GM20000 (cell line): ENCODE measurements at places on chromosomes 3 and 15.
A peak's percentile ranks its signal among the peaks of the same experiment; 100 is the strongest.

DNA sequence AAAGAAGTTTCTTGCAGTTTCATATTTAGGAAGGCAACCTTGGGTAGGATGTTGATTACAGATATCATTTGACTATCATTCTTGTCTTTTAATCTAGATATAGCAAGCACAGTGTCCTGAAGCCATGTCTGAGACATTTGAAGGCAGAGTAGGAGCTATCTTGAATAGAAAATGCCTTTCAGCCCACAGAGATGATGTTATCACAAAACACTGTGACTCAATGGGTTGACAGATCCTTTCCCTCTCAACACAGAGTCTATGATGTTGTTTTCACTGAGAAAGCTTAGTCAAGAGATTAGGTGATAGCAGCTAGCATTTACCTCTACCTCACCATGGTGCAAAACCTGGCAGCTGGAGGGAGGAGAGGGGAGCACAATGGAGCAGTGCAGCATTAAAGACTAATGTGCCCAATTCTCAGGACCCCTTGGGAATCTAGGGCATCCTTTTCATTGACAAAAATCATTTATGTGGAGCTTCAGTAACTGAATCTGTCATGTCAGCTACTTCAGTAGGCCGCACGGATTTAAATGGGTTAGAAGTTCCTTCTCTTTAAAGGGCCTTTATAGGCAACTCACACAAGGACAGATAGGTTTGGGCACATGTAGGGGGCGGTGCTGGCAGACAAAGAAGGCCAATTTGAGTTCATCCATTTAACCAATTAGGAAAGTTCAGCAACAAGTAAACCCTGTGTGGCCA is 121.8 kb downstream of the AGBL1 start:
- DNase-seq: no peak

DNA sequence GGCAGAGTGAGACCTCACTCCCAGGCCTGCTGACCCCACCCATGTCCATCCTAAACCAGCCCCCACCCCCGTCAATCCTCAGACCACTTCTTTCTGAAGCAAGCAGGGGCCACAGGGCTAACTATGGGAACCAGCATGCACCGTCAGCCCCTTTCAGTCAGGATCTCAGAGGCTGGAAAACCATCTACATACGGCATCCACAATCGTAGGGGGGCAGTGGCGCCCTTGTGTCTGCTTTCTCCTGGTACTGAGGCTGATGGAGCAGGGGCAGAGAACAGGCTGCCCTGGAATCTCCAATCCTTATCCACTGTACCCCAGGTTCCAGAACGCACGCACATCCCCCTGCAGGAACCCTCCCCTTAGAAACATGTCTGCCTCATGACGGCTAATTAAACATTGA is 56.6 kb downstream of the XXYLT1 start:
- DNase-seq: no peak

DNA sequence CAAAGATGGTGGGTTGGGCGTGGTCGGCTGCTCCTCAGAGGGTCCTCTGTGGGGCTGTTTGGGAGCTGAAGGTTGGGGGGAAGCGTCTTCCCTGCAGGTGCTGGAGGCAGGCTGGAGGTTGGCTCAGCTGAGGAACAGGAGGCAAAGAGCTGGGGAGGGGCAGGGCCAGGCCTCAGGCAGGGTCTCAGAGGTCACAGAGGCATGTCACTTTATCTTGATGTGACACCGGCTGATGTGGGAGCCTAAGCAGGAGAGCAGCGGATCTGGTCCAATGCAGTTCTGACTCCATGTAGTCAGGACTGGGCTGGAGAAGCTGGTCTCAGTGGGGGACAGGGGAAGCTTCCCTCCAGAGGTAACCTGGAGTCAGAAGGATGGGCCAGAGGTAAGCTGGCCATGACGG is 7.7 kb upstream of the GNAT1 start:
- DNase-seq: no peak

DNA sequence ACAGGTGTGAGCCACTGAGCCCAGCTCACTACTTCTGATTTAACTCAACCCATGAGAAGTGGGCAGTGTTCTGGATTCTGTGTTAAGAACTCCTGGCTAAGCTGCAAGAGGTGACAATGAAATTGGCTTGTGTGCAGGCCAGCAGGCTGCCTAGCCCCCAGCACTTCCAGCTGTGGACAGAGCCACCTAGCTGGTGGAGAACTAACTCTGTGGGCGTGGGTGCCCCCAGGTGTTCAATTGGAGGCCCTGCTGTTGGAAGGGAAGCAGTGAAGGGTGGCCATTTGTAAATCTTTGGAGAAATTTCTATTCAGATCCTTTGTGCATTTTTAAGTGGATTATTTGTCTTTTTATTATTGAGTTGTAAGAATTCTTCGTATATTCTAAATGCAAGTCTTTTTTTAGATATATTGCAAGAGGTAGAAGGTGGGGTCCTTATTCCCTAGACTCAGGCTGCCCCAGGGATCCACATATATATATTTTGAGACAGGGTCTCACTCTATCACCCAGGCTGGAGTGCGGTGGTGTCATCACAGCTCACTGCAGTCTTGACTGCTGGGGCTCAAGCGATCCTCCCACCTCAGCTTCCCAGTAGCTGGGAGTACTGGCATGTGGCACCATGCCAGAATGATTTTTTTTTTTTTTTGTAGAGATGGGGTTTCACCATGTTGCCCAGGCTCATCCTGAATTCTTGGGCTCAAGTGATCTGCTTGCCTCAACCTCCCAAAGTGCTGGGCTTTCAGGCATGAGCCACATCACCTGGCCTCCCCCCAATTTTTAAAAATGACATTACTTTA is 7.2 kb upstream of the SCAMP5 start:
- peak; percentile 34 for DNase-seq

GRCh38 chr3:177810162-177810623 is 612.9 kb upstream of the TBL1XR1 start:
- no peak for DNase-seq

GRCh38 chr15:25238716-25239470 is 199.9 kb downstream of the UBE3A start:
- DNase-seq: no peak

- DNase-seq: no peak
These were observed 1.8 kb downstream of the MUC4 start for GRCh38 chr3:195809796-195810454.

DNA sequence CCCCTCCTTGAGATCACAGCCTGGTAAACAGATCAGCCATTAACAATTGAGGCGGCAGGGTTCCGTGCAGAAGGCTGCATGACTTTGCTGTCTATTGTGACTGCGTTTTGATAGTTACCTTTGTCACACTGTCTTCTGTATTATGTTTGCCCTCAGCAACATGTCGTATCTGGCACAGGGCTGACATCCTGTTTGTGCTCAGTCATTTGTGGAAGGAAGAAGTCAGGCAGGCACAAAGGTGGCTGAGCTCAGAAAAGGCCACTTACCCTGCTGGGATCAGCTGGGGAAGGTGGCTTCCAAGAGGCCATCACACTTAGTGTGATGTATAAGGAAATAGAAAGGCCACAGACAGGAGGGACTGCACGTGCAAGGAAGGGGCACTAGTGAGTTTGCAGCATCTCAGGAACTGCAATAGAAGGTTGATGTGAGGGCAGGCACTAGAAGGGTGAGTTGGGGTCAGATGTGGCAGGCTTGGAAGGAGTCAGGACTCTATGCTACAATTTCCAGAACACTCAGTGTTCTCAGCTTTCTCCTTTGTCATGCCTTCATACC is 13.4 kb downstream of the PML start:
- DNase-seq: no peak

GRCh38 chr3:64815195-64815631 is 127.4 kb upstream of the ADAMTS9 start:
- DNase-seq: no peak

DNA sequence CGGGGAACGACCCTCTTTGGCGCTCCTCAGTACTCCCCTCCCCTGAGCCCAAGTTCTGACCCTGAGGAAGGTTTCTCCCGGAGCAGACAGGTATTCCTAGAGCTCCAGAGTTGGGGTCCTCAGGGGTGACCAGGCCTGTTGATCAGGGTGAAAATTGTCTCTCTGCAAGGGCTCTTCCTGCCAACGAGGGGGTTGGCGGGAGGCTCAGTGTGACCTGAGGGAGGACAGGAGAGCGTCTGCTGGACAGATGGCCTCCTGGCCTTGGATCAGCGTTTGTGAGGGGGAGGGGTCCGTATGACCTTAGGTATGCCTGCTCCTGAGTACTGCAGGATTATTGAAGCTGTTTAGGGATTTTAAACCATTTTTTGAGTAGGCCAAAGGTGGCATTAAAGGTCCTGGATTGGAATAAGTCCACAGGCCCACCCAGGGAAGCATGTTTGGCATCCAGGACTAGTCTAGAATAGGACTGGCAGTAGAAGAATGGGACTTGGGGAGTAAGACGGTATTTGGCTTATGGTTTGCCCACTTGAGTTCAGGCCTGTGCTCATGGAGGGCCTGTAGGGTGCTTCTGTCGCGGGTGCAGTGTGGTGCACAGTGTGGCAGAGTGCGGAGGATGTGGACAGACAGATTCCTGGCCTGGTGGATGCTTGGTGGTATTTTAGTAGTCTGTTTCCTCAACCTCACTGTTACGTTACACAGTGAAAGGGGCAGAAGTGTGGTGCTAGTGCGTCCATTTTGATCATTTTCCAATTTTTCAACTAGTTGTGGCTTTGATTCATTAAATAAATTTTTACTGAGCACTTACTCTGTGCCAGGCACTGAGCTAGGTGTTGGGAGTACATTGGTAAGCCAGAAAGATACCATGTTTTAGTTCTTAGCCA is 959 bp downstream of the ZNF592 start:
- peak; percentile 28 for DNase-seq

DNA sequence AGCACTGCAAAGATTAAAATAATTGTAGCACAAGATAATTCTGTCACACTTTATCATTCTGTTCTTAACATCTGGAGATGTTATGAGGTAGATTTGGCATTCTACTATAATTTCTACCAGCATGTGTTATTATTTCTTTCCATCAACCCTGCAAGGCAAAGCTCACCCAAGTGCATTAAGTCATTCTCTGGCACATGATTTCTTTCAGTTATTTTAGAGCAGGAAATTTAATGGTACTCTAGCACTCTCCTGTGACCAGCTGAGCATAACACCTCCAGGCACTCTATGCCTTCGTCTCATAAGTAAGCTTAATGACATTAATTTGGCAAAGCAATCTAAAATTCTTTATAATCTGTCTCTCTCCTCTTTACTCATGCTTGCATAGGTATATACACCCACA is 300.2 kb upstream of the GPR149 start:
- no peak for DNase-seq

DNA sequence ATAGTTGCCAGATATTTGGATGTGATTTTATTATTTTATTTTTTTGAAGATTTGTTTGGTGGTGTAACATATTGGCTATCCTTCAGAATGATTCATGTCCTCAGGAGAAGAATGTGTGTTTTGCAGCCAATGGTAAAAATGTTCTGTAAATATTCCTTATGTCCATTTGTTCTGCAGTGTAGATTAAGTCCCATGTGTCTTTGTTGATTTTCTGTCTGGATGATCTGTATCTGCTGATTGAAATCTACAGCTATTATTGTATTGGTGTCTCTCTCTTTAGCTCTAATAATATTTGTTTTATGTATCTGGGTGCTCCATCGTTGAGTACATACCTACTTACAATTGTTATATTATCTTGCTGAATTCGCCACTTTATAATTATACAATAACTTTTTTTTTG is 1641.7 kb downstream of the OTOL1 start:
- DNase-seq: no peak

DNA sequence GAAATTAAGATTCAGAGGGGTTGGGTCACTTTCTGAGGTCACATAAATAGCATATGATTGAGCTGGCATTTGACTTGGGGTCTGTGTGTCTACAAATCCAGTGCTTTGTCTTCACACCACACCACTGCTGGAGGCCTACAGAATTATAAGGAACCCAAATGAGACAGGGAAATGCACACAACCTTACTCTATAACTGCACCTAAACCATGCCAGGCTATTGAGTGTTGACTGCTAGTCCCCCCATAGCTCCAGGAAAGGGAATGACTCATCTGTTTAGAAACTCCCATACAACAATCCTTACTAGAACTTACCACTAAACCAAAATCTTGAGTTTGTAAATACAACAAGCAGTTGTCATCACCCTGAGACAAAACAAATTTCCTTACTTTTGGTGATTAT is 16.9 kb upstream of the TSC22D2 start:
- no peak for DNase-seq

GRCh38 chr3:60770532-60770931 is 480.7 kb downstream of the FHIT start:
- DNase-seq: no peak

DNA sequence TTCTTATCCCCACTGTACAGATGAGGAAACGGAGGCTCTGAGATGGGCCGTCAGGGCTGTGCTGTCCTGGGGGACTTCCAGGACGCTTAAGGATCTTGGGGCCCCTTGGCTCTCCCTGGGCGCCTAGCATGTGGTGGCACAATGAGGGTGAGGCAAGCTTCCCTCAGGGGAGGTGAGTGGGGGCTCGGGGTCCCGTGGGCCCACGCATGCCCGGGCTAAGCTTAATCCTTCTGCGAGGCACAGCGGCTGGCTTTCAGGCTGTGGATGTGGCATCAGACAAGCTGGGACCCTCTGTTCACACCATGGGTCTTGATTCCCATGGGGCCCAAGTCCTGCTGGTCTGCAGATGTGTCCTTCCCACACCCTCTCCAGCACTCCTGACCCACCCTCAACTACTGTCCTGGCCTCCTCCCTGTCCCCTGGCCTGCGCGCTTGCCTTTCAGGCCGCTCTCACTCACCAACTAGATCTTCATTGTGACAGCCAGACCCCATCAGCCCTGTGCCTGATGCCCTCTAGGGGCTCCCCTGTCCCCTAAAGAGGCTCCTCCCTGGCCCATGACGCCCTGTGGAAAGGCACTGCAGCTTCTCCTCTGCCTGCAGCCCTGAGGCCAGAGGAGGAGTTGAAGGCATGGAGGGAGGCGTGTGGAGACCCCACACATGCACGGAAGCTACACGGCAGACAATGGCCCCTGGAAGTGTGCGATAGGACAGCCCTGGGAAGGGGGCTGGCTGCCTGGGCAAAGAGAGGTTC is 11.3 kb downstream of the DUSP7 start:
- DNase-seq: no peak

- DNase-seq: no peak
These were observed 82.7 kb downstream of the MYRIP start for GRCh38 chr3:39892068-39892467.

DNA sequence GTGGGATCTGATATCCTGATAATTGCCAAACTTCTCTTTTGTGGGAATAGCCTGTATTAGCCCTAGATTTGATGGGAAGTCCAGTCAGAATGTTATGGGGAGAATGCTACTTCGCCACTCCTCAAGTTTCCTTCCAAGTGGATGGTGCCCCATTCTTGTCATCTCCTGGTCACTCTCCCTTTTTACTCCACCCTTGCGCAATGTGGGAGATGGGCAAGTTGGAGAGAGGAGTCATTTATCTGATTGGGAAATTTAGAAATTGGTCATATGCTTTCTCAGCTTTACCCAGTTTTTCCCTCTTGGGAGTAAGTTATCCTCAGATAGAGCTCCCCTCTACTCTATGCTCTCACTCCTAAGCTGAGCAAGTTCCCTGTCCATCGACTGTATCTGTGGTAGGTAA is 14.4 kb downstream of the FANCD2OS start:
- no peak for DNase-seq

DNA sequence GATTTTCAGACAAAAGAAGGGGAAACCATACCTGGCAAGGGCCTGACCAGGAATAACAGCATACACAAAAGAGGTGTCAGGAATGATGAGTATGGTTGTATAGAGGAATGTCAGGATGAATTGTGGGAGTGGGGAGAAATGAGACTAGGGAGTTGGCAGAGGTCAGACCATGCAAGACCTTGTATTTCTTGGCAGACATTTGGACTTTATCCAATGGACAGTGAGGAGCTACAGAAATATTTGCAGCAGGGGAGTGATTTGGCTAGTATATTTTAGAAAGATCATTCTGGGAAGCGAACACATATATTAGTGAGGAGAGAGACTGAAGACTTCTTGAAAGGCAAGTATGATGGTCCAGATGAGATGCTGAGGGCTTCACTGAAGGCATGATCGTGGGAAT is 25.4 kb upstream of the ALPK3 start:
- no peak for DNase-seq
